ENCODE measurements at places on chromosomes 4 and X.
A peak's percentile ranks its signal among the peaks of the same experiment; 100 is the strongest.

DNA sequence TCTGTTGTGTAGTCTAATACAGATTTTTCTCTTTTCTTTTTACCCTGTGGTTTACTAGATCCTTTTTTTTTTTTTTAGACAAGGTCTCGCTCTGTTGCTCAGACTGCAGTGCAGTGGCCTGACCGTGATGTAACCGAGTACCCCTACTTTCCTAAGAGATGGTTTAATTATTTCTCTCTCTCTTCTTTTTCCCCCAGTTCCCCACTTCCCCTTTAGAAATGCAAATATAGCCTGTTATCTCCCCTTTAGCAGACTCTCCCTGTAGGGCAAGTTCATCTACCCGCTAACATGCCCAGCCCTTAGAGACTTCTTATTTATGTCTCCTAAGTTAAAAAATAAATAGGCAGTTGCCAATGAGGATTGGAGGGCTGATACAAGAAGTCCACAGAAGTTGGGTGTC lies 4.5 kb downstream of the SNX25 start:
- DNase-seq: no peak

GRCh38 chr4:87926554-87927098 lies 48.9 kb upstream of the SPP1 start:
- DNase-seq: no peak

GRCh38 chr4:98605216-98605615 lies 53.2 kb downstream of the TSPAN5 start:
- no peak for DNase-seq

- no peak for DNase-seq
Measured at GRCh38 chr4:94477227-94477626, 25.5 kb downstream of the PDLIM5 start.

DNA sequence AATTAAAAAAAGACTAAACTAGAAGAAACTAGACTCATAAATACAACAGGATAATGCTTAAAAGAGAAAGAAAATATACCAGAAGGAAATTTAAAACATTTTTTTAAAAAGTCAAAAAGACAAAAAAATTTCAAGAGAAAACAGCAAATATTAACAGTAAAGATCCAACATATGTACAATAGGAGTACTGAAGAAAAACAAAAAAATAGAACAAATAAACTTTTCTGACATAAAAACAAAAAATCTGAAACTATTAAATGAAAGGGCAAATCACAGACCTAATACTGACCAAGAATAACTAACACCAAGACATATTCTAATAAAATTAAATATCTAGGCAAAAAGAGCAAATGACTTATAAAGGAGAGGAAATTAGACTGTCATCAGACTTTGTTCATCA lies 11.5 kb downstream of the DNAJB14 start:
- no peak for DNase-seq

DNA sequence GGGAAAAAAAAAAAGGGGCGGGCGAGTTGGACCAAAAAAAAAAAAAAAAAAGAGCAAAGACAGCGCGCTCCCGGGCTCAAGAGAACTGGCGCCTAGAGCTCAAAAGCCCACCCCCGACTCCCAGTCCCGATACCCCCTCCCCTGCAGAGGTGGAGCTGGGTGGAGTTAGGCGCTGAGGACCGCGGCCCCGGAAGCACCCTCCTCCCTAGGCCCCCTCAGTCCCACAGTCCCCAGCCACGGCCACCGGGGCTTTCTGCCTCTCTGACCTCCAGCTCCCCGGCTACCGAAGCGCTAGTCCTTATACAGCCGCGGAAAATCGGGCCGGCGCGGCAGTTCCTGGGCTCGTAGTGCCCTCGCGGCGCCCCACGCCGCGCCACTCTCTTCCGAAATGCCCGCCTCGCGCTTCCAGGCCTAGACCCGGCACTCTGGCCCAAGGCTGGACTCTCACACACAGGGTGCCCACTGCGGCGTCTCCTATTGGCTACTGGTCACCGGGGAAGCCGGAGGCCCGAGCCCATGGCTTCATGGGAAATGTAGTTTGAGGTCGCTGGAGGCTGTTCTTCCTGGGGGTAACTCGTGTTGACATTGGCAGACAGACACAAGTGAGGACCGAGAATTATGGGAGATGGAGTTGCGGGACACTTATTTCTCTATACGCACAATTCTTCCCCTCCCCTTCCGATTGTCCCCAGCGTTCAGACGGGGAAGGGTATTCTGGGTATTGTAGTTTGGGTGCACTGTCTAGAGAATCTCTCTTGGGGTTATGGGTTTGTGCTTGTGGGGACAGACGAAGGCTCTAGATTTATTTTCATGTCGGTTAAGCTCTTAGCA lies at the start of gene ENOX2:
TSS of gene ENOX2 (minus strand) at position 427 of the 831 bp plus-strand sequence. CDS start 199,993 bp downstream, outside the sequence.
- DNase-seq: peak; percentile 72

GRCh38 chr4:173187732-173188131 lies 19.1 kb downstream of the GALNT7 start:
- DNase-seq: no peak

GRCh38 chrX:70171624-70172023 lies 5.7 kb upstream of the DGAT2L6 start:
- DNase-seq: no peak

DNA sequence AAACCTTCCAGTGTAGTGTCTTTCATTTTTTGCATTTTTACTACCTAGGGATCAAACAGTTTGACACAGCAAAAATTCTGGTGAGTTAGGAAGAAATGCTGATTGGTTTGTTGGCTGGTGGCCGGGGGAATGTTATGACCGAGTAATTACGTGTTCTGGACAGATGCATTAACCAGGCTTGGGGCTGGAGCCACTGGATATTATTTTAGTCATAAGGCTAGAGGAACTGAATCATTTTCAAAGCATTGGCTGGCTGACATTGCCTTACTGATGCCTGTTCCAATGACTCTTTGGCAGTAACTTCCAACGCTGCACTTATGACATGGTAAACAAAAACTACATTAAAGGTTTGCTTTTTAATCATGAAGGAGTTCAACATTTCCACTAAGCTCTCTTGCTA lies 84.6 kb downstream of the FBXO8 start:
- DNase-seq: no peak

DNA sequence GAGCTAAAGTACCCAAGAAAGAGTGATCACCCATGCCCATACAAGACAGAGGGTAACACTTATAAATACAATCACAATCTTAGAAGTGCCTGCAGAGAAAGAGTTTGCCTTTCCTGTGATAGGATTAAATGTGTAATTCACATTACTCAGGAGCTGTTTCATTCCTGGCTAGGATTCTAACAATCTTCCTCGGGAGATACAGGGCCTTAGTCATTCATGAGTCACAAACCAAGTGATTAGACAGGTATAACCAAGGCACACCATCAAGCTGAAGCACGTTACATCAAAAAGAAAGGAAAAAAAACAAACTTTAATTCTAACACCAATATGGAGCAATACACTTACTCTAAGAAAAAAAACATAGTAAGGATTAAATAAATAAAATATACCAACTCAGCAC lies 14.9 kb downstream of the ABCG2 start:
- DNase-seq: no peak

- no peak for DNase-seq
Measured at GRCh38 chr4:145703850-145704497, 24.0 kb downstream of the C4orf51 start.

DNA sequence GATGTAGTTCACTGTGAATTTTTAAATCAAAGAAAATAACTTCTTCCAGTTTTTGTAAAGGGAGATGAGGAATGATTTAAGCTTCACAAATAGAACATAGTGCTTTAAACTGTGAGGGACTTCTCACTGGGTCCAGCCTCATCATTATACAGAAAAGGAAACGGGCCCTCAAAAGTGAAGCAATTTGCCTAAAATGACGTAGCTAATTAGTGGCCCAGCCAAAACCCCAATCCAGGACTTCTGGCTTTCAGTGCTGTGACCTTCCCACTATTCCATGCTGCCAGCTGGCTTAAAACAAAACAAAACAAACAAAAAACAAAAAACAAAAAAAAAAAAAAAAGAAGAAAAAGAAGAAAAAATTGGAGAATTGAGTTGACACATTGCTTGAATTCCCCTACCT lies 45.0 kb upstream of the STOX2 start:
- DNase-seq: no peak

DNA sequence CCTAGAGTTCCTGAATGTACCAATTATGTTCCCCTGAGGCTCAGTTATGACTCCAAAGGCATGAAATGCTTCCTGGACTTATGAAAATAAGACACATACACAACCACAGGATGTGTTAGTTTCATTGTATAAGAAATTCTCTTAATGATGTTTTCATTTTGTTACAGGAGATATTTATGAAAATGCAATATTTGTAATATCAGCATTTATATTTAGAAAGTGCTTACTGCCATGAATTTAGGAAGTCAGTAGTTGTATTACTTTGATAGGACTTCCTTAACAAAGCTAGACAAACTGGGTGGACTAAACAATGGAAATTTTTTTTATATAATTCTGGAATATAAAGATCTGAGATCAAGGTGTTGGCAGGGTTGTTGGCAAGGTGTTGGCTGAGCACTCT lies 572.1 kb upstream of the IGFBP7 start:
- no peak for DNase-seq

- no peak for DNase-seq
Measured at GRCh38 chr4:81628489-81628888, 156.8 kb upstream of the RASGEF1B start.

- DNase-seq: no peak
Measured at GRCh38 chr4:150648123-150648522, 66.2 kb downstream of the MAB21L2 start.

DNA sequence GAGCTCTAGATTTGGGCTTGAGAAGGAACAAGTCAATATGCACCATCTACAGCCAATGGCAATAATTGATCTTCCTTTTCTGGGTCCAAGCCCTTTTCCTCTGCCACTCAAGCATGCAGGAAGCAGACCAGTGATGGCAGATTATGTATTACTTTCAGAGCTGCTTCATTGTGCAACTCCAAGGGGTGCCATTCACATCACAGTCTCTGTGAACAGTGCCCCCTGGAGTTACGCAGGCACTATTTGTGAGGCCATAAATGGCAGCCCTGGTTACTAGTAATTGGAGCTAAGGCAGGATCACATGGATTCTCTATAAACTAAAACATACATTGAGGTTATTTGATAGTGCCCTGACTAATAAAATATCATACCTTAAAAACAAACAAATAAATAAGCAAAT lies 313.4 kb upstream of the SLC7A11 start:
- DNase-seq: no peak

- no peak for DNase-seq
Measured at GRCh38 chrX:52424656-52425055, 55.8 kb downstream of the XAGE2 start.

GRCh38 chrX:39267176-39267575 lies 465.9 kb downstream of the MID1IP1 start:
- no peak for DNase-seq

DNA sequence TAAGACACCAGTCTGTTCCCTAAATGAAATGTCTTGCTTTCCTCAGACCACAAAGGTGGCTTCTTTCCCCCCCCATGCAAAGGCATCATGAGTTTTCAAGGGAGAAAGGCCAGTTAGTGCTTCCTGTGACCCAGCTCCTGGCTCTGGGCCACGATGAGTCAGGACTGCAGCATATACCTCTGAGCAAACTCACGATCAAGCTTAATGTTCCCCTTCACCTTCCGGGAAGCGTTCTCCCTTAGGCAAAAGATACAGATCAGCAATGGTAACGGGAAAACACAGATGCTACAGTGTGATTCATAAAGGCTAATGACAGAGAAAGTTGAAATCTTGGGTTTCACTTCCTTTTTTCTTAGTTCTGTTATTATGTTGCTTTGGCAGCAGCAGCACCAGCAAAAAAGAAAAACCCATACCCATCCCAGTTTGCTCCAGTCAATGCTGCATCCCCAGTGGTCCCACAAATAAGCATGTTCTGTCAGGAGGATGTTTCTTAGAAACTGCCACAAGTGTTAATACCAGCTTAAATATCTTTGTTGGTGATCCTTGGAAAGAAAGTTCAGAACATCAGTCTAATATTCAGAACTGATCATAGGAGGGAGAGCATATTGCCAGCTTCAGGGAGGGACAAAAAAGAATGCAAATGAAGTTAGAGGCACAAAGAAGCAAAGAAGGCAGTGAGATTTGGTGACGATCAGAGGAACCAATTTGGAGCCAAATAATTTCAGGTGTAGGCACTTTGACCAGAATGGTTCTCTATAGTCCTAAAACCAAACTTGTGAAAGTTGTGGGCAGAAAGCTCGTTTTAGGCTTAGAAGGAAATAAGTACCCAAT lies 41.2 kb downstream of the LONRF3 start:
- DNase-seq: no peak

DNA sequence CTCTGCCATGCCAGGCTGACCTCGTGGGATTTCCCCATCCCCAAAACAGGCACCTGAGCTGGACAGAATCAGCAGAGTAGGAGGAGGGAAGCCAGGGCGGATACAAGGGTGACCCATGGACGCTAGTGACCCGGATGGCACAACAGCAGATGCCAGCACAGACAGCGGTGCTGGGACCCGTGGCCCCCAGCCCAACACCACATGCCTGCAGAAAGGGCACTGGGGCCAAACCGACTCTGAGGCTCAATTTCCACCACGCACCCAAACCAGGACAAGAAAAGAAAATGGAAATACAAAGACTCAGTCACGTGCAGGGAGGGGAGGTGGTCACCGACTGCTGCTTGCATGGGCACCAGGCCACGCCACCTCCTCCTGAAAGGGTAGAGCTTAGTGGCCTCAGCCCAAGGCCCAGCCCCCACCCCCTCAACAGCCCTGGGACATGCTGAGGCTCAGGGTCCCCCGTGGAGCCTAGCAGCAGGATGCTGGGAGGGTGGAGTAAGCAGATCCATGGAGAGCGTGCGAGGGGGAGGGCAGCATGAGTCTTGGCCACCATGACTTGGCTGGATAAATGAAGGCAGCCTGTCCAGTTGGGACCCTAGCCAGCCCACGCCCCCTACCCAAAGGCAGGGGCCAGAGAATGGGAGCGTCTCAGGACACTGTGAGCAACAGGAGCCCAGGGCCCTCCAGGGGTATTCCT lies 47.7 kb downstream of the C4orf50 start:
- DNase-seq: no peak

- DNase-seq: no peak
Measured at GRCh38 chrX:42930071-42930470, 152.1 kb upstream of the PPP1R2C start.

DNA sequence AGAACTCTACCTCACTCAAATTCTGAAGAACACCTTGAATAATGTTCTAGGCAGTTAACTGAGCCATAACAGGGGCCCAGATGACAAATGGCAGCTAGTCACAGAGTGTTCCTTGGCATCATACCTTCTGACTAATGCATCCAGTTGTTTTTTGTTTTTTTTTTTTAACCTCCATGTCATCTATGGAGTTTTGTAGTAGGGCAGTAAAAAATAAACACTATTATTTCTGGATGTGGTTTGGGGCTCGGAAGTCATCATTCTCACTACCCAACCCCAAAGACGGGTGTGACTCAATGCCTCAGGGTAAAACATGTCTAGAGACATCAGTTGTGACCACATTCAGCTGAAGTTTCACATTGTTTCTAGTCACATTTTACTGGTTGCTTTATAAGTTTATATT lies 31.2 kb upstream of the MCF2 start:
- DNase-seq: no peak

- DNase-seq: no peak
Measured at GRCh38 chr4:41006141-41006540, 208.2 kb downstream of the APBB2 start.
